Activated naive CD4-positive, alpha-beta T cell treated with anti-CD3 and anti-CD28 coated beads, Interleukin-2, amount 50 U/mL, for 72 hours (primary cell): ENCODE measurements at places on chromosomes 12 and 14.

DNA sequence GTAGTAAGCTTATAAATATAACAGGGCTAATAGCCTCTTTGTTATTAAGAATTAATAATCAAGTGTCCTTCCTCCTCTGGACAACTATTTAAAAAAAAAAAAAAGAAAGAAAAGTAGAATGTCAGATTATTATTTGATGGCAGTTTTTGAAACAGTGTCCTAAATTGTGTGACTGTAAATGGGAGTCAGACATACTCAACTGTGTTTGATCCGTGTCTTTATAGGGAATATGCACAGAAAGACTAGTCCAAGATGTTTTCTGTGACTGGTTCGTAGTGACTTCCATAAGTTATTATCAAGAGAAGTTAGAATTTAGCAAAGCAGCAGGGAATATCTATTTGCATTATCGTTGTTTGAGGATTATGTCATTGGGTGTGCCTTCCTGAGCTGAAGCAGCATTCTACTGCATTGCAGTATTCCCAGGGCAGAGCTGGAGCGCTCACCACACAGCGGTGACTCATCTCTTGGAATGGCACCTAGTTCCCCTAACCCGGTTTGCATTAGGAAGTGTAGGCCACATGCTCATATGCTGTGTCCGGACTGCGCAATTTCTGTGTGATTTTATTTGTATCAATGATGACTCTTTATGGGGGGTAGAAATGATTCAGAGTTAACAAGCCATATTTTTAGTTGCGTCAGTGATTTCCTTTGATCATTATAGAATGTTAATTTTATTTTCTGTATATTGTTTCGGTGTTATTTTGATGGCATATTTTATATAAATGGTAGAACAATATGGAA is 7.9 kb downstream of the DYNC1H1 start:
- DNase-seq, result no peak

DNA sequence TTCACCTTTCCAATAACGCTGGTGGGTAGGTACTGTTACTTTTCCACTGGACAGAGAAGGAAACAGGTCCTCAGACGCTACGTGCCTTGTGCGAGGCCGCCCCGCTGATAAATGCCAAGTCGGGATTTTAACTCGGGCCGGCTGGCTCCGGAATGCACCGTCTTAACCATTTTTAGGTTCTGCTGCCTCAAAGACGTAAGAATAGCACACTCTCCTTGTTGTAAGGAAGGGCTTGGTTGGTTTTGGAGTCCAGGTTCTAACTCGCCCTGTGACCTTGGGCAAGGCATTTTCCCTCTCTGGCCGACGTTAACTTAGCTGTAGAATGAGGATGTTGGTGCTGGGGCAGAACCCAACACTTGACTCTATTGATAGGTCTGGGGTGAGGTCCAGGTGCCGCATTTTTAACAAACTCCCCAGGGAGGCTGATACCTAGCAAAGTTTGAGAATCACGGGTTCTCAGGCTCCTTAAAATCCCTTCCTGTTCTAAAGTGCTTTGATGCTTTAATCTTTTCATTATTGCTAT is 814 bp downstream of the ANKRD13A start:
- no peak for DNase-seq

DNA sequence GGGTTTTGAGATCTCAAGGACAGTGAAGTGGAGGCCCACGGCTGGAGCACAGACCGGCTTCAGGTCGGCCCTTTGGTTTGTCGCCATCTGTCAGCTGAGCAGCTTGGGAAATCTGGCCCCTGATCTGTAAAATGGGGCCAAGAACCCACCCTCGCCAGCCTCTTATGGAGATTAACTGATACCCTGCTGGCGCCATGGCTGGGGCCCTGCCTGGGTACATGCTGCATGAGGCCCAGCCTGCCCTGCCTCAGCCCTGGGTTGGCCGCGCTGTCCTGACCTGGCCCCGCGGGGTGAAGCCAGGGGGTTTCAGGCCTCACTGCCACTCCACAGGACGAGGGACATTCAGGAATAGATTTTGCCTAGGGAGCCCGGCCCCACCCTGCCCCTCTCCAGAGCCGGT is 33.9 kb upstream of the MEG3 start:
- DNase-seq, result no peak

DNA sequence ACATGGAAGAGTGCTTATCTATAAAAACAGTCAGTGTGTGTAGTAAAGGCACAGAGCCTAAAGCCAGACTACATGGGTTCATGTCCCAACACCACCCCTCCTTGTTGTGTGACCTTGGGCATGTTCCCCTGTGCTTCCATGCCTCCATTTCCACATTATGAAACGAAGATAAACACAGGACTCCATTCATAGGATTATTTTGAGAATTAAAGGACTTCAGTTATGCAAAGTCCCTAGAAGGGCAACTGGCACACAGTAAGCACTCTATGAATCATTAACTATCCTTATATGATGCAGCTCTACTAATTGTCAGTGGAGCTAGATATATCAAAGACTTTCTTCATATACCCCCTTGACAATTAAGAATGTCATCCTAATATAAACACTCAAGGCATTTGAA is 17.8 kb downstream of the IFNG-AS1 start:
- DNase-seq, result no peak

- no peak for DNase-seq
Measured at GRCh38 chr14:101407328-101407727, 154.0 kb upstream of the DIO3 start.

DNA sequence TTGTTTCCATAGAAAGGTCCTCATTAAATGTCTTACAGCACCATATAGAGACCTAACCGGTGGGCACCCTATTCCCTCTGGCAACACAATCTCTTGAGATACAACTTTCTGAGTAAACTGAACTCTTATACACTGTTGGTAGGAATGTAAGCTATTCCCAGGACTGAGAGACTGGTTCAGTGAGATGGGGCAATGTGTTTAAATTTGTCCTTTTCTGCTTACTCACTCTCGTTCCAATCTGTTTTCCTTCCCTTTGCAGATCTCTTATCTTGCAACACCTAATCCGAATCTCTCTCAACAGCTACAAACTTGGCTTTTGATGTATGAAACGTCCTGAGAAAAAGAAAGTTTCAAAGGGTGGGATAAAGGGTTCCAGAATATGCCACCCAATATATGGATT is 26.1 kb upstream of the ETV6 start:
- DNase-seq, result no peak

DNA sequence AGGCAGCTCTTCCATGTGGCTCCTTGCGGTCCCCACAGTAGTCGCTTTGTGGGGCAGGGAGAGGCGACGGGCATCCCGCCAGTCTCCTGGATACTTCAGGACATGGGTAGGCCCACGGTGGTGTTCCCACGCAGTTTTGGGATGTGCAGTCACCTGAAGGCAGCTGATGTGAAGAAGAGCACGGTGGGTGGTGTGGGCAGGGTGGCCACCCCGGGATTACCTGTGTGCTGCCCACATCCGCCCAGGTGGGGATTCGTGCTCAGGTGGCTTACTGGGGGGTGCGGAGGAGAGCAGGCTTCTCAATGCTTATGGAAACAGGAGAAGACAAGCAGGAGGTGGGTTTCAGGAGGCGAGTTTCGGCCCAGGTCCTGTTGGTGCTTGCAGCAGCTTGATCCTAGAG is 28.4 kb upstream of the TDRD9 start:
- DNase-seq, result no peak

DNA sequence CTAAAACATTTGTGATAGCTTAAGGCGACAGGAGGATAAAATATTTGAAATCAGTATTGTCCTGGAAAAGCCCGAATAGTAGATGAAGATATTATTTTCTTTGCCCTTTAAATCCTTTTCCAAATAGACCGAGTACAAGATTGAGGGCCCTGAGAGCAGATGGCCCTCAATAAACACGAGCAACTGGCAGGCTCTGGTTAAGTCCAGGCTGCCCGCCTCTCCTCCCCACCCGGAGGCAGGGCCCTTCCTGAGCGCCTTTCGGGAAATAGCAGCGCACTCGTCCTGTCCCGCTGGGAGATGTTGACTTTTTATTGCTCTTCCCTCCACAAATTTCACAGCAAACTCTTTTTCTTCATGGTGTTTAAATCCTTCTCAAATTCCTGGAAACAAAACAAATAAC is 50.8 kb upstream of the MAX start:
- no peak for DNase-seq

DNA sequence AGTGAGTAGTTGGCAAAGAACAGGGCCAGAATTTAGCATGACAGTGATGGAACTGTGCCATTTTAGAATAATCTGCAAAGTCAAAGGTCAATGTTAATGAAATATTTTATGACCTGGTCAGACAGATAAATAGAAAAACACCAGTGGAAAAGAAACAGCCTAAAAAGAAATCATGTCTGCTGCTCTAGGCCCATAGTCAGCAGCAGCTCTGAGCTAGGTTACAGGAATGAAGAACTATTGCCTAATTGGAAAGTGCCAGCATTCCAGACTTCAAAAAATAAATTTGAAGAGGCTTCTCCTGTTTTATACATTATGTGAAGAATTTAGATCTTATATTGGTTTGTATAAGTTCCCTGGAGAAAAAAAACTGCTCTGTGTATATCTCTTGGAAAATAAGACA is 9.8 kb downstream of the NPC2 start:
- no peak for DNase-seq

- no peak for DNase-seq
Measured at GRCh38 chr12:57823131-57823907, 4.8 kb upstream of the AVIL start.

DNA sequence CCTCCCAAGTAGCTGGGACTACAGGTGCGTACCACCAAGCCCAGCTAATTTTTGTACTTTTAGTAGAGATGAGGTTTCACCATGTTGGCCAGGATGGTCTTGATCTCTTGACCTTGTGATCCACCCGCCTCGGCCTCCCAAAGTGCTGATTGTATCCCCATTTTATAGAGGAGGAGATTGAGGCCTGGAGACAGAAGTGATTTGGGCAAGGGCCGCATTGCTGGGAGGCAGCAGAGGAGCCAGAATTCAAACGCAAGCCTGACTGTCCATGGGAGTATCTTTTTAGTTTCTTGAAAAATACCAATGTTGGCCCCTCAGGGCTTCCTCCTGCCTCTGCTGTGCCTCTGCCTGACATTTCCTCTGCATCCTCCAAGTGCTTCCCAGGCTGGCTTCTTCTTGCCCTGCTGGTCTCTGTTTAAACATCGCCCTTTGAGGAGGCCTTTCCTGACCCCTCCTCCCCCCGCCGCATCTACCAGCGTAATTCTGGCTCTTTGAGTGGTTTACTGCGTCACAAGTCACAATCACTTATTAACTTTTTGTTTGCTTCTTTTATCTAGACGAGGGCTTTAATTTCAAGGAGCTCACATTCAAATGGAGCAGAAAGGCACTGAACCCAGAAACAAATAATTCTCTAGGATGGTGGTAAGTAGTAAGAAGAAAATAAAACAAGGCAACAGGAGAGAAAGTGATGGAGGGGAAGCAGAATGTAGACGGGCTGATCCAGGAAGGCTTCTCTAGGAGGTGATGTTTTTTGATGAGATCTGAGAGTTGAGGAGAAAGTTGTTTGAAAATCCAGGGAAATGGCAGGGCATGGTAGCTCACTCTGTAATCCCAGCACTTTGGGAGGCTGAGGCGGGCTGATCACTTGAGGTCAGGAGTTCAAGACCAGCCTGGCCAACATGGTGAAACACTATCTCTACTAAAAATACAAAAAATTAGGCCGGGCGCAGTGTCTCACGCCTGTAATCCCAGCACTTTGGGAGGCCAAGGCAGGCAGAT is 91.0 kb upstream of the MED13L start:
- DNase-seq, result no peak

DNA sequence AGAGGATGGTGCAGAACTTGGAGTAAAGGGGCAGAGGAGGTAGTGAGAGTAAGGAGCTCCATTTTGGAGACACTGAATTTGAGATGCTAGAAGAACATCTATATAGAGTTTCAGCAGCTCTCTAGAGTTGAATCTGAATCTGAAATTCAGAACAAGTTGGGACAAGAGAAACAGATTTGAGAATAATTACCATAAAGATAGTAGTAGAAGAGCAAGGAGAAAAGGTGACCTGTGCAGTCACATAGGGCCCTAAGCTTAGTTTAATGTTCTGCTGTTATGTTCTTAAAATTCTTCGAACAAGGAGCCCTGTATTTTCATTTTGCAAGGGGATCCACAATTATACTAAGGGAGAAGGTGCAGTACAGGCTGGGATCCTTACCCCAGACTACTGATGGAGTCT is 7.4 kb downstream of the REM2 start:
- DNase-seq, result no peak

DNA sequence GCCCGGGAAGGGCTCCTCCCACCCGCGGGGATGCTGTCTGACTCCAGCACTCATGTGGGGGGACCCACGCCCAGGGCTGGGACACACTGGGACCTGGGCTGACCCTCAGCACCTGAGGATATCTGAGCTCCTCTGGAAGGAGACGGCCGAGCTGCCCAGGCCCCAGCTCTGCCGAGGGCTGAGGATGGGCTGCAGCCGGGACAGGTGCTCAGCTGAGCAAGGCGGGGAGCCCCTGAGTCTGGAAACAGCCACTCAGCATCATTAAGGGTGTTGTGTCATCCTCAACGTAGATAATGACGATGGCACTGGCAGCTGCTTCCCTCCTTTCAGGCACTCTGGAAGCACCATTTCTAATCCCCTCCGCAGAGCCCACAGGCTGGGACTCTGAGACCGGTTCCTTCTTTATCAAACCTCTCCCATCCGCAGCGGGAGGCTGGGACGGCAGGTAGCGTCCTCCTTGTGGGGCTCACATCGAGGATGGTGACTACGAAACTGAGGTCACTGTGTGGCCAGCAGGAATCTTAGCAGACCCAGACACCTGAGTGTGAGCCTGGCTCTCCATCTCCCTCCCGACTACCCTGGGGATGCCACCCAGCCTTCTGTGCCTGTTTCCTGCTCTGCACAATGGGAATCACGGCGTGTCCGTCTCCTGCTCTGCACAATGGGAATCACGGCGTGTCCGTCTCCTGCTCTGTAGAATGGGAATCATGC is 26.7 kb upstream of the SFSWAP start:
- no peak for DNase-seq

DNA sequence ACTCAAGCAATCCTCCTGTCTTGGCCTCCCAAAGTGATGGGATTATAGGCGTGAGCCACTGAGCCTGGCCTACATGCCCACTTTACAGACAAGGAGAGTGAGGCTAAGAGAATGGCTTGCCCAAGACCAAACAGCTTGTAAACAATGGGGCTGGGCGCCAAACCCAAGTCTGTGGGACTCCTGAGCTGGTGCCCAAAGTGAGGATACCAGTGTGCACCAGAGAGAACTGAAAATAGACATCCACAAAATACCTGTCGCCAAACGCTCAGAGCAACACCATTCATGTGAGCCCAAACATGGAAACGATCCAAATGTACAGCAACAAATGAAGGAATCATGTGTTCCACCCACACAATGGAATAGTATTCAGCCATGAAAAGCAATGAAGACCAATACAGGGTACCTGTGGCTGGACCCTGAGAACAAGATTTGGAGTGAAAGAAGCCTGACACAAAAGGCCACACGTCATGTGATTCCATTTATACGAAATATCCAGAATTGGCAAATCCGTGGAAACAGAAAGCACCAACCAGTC is 38.2 kb downstream of the CCNK start:
- peak; percentile 45 for DNase-seq

- DNase-seq, result no peak
Measured at GRCh38 chr12:59194794-59195193, 274.5 kb upstream of the LRIG3 start.
